ENCODE measurements at places on chromosomes 5 and 9.
A peak's percentile ranks its signal among the peaks of the same experiment; 100 is the strongest.

- DNase-seq: no peak
Measured at GRCh38 chr9:94593459-94594345, at the start of gene FBP2. TSS of gene FBP2 (minus strand) at chr9:94593824. CDS start at chr9:94593726, 98 bp downstream.

DNA sequence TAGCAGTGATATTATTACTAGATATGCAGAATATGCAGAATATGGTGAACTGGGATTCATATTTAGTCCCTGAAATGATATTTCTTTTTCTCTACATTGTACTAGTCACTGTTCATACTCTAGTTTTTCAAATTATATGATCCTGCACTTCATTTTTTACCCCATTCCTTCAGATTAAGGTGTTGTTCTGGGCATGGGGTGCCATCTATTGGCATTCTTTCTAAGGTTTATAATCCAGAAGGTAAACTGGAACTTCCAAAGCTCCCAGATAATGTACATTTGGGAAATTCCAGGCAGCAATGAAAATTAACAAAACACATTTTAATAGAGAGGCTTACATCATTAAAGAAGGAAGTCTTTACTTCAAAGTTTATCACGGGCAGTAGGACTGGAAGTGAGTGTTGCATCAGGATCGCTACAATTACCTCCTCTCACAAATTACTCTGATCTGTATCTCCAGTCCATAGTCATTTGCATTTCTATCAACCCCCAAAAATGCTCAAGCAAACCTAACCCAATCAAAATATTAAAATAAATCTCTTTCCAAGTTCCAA is 12.5 kb downstream of the RFX3 start:
- DNase-seq: no peak

DNA sequence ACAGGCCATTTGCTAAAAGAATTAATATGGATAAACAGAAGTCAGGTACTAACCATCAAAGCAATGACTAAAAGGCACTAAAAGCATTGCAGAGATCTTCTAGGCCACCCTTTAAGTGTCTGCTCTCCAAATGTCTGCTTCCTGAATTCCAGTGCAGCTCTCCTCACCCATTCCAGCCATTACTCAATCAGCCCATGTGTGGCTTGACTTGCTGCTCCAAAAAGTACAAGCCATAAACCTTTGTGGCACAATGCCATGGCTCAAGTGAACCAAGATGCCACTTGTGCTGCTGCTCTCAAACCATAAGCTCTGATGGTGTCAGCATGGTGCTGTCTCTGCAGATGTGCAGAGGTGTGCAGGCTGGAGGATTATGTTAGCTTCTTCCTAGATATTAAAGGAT is 290.2 kb upstream of the POU5F2 start:
- no peak for DNase-seq

DNA sequence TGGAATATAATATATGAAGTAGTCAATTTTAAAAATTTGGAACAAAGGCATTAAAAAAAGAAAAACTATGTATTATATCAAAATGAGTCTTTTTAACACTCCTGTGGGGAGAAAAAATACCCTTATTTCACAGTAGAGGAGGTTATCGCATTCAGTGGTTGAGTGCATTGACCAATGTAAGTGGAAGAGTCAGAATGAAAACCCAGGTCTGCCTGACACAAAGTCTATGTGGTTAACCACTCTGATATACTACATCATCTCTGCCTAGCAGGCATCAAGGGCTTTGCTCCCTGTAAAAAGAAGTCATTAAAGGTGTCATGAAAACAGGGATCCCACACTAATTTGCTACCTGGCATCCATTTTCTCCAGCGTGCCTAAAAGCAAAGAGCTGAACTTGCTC is 417.2 kb upstream of the C9orf72 start:
- no peak for DNase-seq

- no peak for DNase-seq
Measured at GRCh38 chr5:111963555-111963954, 206.6 kb upstream of the NREP start.

GRCh38 chr9:79111653-79112052 is 460.1 kb upstream of the TLE4 start:
- DNase-seq: no peak

- no peak for DNase-seq
Measured at GRCh38 chr5:129743541-129744187, 4.2 kb upstream of the MINAR2 start.

GRCh38 chr9:10032166-10032565 is 580.6 kb downstream of the PTPRD start:
- no peak for DNase-seq

GRCh38 chr9:68683433-68683832 is 21.6 kb upstream of the PIP5K1B start:
- no peak for DNase-seq

DNA sequence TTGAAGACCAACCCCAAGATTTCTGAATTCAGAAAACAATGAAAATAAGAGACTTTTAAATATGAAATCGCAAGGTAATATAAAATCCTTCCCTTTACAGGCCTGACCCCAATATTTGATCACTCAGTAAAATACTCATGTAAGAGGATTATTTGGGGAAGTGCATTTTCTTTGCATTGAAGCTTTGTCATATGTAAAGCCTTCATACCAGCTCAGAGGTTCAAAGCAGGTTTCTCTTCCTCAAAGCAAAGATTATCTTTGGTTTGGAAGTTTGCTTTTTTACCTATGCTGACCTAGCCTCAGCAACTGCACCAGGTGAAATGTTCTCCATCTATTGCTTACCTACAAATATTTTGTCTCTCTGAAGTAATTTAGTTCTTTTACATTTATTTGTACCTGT is 106.5 kb upstream of the PARP8 start:
- no peak for DNase-seq

GRCh38 chr5:169626779-169627178 is 10.3 kb upstream of the DOCK2 start:
- DNase-seq: no peak

- no peak for DNase-seq
Measured at GRCh38 chr5:96427824-96428223, 5.2 kb downstream of the PCSK1 start.

DNA sequence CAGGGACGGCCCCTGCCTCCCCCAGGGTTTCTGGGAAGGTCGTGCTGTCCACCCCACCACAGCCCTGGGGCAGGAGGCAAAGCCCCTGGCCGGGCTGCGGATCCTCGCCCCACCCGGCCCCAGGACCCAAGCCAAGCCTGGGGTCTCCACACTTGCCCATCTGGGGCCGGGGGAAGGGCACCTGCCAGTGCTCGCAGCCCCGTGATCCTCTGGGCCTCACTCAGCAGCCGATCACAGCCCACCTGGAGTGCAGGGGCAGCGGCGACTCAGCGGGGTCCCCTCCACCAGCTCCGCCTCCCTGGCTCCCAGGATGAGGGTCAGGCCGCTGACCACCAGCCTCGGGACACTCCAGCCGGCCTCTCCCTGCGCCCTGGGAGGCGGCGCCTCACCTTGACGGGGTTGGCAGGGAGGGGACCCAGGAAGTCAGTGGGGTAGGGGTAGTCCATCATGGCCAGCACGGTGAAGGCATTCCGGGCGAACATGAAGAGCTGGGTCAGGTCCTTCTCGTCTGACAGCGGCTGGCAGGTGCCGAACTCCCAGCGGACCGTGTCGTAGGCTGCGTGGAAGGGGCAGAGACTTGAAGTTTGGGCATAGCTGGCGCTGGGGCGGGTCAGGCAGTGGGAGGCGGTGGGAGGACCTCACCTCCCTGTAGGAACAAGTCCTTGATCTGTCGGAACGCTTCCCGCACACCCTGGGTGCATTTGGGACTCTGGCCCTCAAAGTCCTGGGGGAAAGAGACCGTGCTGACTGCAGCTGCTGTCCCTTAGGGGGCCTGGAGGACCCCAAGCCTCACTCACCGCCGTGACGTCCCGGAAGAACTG is 1.8 kb downstream of the DPP7 start:
- no peak for DNase-seq

DNA sequence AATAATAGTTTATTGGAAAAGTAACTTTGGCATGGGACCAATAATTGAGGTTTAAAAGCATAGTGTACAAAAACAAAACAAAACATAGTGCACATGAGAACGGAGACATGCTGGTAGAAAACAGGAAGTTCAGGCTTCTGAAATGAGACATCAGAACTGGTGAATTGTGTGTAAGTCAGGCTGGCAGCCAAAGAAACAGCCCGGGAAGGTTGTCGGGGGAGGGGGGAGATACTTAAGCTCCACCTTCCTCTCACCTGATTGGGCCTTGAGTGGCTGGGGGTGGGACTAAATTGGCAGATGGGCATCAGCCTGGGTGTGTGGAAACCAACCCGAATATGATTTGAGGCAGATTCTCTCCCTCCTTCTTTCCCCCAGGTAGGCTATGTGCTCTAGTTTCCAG is 256.3 kb downstream of the SMARCA2 start:
- peak; percentile 7 for DNase-seq

DNA sequence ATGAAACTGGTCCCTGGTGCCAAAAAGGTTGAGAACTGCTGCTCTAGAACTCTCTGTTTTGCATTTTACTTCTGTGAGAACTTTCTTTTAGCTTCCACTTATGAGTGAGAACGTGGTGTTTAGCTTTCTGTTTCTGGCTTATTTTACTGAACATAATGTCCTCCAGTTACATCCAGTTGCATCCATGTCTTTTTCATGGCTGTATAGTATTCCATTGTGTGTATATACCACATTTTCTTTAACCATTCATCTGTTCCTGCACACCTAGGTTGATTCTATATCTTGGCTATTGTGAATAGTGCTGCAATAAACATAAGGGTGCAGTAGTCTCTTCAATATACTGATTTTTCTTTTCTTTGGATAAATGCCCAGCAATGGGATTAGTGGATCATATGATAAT is 165.7 kb downstream of the NPR3 start:
- DNase-seq: no peak

GRCh38 chr9:128505414-128505765 is 871 bp downstream of the GLE1 start:
- no peak for DNase-seq

- no peak for DNase-seq
Measured at GRCh38 chr5:1141834-1142233, 30.0 kb upstream of the SLC12A7 start.

Data from GM18507 (cell line).